Hematopoietic multipotent progenitor cell treated with erythropoietin and hydrocortisone succinate and interleukin-3 and kit ligand, for 8 days (in vitro differentiated cells): ENCODE measurements at places on chromosomes 11 and 22.

DNA sequence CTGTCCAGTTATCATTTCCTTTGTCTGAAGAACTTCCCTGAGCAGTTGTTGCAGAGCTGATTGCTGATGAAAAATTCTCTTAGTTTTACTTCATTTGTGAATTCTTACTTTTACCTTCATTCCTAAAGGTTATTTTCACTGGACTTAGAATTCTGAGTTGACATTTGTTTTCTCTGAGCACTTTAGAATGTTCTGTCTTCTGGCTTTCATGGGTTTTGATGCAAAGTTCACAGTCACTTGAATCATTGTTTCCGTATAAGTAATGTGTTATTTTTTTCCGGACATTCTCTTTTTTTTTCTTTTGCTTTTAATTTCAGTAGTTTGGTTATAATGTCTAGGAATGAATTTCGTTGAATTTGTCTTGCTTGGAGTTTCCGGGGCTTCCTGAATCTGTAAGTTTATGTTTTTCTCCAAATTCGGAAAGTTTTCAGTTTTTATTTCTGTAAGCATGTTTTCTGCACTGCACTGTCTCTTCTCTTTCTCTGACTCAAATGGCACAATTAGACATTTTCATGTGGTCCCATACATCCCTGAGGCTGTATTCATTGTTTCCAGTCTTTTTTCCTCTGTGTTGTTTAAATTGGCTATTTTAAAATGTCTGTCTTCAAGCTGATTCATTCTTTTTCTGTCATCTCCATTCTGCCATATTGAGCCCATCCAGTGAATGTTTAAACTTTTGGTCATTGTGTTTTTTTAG lies 68.5 kb upstream of the NARS2 start:
- DNase-seq = no peak

DNA sequence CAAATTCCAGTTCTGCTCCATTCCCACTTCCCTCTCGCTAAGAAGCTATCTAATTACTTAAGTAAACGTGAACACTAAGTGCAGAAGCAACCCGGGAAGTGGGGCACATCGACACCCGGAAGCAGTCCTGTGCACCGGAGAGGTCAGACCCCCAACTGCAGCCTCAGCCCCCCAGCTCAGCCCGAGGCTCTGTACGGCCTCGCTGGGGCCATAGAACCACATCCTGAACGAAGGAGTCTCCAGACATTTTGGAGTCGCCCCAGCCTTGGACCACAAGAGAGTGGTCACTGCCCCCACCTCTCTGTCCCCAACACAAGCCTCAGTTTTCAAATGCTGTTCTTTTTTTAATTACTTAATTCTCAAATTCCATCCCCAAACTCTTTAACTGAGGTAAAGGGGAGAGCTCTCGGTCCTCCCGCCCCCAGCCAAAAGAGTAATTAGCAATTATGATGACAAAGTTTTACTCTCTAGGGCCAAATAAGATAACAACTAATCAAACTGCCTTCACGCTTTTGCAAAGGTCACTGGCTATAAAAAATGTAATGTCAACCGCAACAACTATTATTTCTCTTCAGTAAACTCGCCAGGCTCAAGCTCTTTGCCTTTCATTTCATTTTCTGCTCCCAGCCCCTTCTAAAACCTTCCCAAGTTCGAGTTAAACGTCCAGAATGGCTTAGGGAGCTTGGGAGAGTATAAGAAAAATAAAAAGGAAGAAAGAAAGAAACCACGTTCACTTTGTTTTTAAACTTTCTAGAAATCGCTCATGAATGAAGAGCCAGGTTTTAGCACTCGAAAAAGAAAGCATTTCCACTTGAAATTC lies 2.2 kb downstream of the PAX6 start:
- no peak for DNase-seq

DNA sequence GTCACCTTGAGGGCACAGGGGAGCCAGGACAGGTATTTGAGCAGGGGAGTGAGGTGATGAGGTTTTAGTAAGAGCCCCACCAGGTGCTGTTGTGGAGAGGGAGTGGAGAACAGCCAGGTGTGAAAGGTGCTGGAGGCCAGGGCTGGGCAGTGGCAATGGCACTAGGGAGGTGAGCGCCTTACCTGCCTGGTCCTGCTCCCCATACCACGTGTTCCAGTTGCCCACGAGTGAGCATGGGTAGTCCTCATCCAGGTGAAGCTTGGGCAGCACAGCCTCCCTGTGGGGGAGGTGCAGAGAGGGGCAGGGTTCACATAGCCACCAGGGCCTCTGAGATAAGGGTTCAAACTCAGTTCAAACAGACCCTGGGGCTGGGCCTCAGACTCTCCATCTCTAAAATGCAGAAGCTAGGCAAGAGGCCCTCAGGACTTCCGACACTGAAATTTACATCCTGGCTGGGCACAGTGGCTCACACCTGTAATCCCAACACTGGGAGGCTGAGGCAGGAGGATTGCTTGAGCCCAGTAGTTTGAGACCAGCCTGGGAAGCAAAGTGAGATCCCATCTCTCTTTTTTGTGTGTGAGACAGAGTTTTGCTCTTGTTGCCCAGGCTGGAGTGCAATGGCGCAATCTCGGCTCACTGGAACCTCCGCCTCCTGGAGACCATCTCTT lies 11.8 kb downstream of the NIPSNAP1 start:
- DNase-seq = no peak

- peak; percentile 87 for DNase-seq
Observed at GRCh38 chr11:5369789-5370188, 13.8 kb upstream of the OR51M1 start.

DNA sequence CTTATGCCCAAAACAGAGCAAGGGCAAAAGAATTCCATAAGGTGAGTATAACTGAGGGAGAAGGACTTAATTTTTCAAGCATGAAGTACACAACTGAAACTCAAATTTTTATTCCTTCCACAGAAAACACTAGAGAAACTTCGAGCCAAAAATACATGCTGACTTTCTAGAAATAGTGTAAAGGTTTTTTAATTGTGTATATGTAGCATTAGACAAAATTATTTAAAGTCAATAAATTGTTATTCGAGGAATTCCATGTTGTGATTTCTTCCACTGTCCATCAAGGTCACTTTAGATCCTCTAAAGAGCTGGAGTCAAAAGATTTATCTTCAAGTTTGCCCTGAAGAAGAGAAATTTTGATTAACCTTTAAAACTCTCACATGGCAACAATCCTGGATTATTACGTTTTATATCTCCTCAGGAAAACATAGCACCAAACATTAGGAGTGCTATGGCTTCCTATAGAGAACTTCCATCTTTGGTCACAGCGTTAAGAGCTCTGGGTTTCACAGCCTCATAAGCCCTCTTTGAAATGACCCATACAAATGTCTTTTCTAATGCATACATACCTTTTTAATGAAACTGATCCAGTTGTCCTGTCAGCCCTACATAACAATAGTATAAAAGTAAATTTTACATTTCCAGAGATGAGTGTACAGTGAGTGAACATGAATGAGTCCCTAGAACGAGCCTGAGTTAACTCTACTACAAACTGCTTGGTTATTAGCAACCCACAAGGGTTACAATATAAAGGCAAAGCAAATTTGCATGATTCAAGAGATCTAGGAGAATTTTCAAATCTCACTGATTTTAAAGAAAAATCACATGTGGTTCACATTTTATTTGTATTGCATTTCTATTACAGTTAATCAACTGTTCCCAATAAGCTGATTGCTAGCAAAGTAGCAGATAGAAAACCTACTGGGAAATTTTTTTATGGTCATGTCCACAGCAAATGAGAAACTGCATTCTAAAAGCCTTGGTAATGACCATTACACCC lies 10.9 kb downstream of the TAF1D start:
- DNase-seq = no peak

GRCh38 chr11:2275334-2276279 lies 5.2 kb upstream of the ASCL2 start:
- DNase-seq = no peak

DNA sequence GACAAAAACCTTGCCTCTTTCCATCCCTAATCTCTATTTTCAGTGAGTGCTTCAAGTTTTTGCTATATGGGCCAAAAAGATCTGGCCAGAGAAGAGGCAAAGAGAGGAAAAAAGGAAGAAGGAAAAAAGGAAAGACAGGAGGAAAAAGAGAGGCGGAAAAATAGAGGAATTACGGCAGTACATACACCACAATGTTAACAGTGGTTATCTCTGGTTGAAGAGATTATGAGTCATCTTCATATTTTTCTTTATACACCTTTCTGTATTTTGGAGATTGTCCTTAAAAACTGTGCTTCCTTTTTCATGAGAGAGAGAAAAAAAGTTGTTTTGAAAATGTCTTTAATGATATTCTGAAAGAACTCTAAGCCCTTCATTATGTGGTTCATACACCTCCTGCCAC lies 133.7 kb downstream of the SBF2 start:
- DNase-seq = no peak

DNA sequence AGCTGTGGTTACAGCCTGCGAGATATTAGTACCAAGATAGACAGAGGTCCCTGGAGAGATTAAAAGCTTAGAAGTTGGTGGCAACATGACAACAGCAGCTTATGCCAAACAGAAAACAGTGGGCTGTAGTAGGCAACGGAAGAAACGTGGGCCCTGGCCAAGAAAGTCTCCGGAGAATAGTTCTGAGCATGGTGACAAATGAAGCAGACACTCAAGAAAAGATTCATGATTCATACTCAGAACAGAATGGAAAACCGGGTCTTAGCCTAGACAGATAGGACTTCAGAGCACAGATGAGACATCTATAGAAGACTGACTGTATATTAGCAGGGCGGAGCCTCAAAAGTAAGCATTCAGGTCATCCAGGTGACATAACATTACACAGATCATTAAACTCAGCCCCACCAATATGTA lies 727.4 kb downstream of the ETS1 start:
- DNase-seq = no peak

GRCh38 chr22:29477723-29478318 lies 2.2 kb upstream of the NEFH start:
- peak; percentile 12 for DNase-seq

- DNase-seq = no peak
Observed at GRCh38 chr11:36254713-36255112, 34.5 kb downstream of the COMMD9 start.

DNA sequence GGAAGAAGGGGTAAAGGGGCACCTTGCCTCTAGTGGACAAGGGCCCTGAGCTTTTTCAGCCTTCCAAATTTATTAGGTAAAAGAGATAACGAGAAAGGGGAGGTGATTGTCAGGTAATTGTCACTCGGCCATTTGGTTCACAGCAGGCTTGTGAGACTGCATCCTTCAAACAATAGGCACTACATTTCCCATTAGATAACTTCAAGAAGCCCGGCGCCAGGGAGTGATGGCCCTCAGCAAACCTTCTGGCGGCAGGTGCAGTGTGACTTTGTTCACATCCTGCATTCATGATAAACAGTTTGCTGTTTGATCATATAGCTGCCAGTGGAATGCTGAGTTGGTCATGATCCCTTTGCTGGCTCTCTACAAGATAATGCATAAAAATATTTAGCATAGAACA lies 185.1 kb downstream of the CWF19L2 start:
- DNase-seq = no peak

GRCh38 chr11:12706545-12707499 lies 32.6 kb downstream of the TEAD1 start:
- DNase-seq = peak; percentile 58

- DNase-seq = no peak
Observed at GRCh38 chr11:36233204-36233603, 56.0 kb downstream of the COMMD9 start.

GRCh38 chr11:335779-336658 lies 15.4 kb upstream of the IFITM3 start:
- DNase-seq = no peak

- DNase-seq = peak; percentile 4
Observed at GRCh38 chr11:65438257-65439151, 15.9 kb downstream of the NEAT1 start.

DNA sequence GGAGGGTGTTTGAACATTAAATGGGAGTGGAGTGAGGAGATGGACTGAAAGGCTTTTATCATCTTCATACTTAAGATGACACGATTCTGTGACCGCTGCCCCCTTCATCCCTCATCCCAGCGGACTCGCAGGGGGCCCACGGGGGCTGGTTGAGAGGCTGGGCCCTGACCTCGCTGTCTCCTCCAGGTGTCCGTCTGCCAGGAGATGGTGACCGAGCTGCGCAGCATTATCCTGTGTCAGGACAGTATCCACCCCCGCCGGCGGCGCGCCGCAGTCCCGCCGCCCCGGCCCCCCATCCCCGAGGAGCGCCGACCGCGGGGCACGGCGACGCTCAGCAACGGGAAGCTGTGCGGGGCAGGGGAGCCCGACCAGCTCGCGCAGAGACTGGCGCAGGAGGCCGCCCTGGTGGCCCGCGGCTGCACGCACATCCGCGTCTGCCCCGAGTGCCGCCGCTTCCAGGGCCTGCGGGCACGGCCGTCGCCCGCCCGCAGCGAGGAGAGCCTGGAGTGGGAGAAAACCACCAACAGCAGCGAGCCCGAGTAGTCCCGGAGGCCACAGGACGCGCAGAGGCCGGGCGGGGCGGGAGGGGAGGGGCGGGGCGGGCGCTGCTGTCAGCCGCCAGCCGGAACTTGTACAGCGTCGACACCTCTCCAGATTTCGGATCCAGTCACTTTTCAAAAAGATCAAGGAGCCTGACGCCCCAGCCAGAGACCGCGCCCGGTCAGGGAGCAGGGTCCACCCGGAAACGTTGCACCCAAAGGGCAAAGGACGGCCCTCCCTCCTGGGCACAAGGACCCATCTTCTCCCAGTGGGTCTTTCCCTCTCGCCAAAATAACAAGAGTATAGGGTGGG lies 38.0 kb upstream of the TBCEL start:
- peak; percentile 26 for DNase-seq

GRCh38 chr11:15374418-15374817 lies 259.7 kb downstream of the INSC start:
- DNase-seq = no peak

DNA sequence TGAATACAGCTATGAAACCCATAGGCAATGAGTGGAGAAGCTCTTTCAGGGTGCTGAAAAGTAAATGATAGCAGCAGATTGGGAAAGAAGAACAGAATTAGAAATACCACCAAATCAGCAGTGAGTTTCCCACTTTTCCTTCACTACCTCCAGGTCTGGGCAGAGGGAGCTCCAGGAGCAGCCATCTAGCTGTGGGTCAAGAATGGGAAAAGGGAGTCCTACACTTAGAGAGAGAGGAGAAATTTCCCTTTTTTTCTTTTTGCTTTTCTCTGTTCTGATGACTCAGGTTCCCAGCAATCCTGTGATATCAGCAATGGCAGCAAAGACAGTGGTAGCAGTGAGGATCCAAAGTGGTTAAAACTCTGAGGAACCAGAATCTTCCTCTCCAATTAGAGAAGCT lies 263.9 kb downstream of the NXPE2 start:
- DNase-seq = no peak

DNA sequence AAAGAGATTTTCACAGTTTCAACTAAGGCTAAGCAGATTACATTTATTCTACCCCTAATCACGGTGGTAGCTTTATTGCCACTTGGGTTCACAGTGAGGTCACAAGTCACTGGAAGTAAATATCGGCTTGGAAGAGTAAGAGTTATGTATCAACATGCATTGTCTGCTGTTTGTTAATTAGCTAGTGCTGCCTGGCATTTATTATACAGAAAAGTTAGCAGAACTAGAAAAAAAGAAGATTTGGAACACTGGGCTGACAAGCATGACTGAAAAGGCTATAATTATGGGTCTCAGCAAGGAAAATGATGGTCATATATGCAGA lies 13.7 kb upstream of the RAB38 start:
- no peak for DNase-seq
